Foreskin keratinocyte (primary cell): ENCODE measurements at places on chromosomes 5 and 9. TPM values are rescaled to one million over a fixed set of nuclear protein-coding genes. Genes with fewer than 3 reads are reported as not detected.

DNA sequence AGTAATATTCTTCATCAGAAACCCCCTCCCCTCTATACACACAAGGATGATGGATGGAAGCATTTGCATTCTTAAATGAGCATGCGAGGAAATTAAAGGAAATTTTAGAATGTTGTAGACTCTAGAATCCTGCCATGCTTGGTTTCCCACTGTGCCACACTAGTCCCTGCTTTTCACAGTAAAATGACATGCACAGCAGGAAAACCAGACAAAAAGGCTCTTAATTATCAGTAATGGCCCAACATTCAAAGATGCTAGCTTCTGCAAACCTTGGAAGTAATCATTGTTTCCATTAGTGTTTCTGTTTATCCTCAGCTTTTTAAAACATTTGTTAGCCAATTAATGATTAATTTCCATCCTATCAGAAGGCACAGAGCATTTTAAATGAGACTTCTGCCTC lies 255.8 kb downstream of the SLCO4C1 start:
- DNase-seq = no peak

DNA sequence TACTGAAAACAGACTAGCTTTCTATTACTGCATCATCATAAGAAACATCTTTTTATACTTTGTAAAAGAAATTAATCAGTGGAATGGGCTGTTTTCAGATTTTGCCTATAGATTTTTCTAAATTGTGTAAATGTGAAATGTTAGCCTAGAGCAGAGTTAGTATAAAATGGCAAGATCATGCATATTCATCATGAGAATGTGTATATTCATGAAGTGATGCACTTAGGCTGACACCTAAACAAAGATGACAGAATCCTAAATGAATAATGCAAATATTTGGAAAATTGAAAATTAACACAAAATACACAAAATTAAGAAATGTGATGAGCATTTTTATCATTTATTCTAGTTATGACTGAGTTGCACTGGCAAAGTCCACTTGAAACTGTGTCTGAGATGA lies 57.2 kb downstream of the SPTLC1 start:
- no peak for DNase-seq

- no peak for DNase-seq
Measured at GRCh38 chr9:111975709-111976108, 79.1 kb downstream of the UGCG start.

- DNase-seq = no peak
Measured at GRCh38 chr5:1387876-1388275, 43.0 kb upstream of the CLPTM1L start.

ARL14EPL gene
- not detected in 2 replicates for polyA plus RNA-seq

GRCh38 chr9:95096381-95096780 lies 221.1 kb downstream of the FANCC start:
- DNase-seq = no peak

- DNase-seq = no peak
Measured at GRCh38 chr9:125415583-125416460, 154.2 kb downstream of the GAPVD1 start.

- no peak for DNase-seq
Measured at GRCh38 chr9:92424340-92424739, at the start of gene OMD. Gene OMD, minus strand, starts transcription at chr9:92424471. Its CDS starts 6,913 bp downstream, at chr9:92417558.

GABRA1 gene
- not detected in 2 replicates for polyA plus RNA-seq

- no peak for DNase-seq
Measured at GRCh38 chr9:69085569-69086283, 50.2 kb downstream of the FXN start.

SCGB3A1 gene
- polyA plus RNA-seq = not detected in 2 replicates

- no peak for DNase-seq
Measured at GRCh38 chr5:136754216-136754615, 388.9 kb upstream of the TRPC7 start.

LCN12 gene
- polyA plus RNA-seq = 0.15 and 0.16 TPM in 2 replicates

- no peak for DNase-seq
Measured at GRCh38 chr5:151084363-151084762, 3.5 kb upstream of the TNIP1 start.

DNA sequence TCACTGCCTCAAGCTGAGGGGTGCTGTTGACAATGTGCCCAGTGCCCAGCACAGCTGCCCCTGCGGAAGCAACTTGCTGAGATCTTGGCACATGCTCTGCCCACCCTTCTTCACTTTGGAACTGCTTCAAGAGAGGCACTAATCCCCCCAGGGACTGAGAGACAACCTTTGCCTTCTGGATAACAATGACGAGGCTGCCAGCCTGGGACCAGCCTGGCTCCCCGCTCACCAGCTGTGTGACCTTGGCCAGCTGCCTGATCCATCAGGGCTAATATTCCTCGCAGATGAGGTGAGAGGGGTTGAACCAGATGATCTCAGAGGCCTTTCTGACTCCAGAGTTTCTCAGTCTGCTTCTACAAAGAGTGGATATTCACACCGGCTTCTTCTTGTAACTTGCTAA lies 81.0 kb downstream of the SHB start:
- DNase-seq = no peak

DNA sequence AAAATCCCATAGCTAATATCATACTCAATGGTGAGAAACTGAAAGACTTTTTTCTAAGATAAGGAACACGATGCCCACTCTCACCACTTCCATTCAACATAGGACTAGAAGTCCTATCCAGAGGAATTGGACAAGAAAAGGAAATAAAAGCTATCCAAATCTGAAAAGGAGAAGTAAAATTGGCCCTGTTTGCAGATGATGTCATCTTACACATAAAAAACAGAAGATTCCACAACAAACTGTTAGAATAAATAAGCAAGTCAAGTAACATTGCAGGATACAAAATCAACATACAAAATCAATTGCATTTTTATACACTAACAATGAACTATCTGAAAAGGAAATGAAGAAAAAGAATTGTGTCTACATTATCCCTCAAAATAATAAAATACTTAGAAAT lies 308.0 kb downstream of the MCTP1 start:
- DNase-seq = no peak

SERF1B gene
- 74.4 and 75.4 TPM in 2 replicates for polyA plus RNA-seq

GPR151 gene
- polyA plus RNA-seq = not detected in 2 replicates

PCDHA13 gene
- 0.14 and 0.24 TPM in 2 replicates for polyA plus RNA-seq

GRCh38 chr5:33649549-33650482 lies 209.1 kb downstream of the TARS1 start:
- DNase-seq = peak; percentile 80

DNA sequence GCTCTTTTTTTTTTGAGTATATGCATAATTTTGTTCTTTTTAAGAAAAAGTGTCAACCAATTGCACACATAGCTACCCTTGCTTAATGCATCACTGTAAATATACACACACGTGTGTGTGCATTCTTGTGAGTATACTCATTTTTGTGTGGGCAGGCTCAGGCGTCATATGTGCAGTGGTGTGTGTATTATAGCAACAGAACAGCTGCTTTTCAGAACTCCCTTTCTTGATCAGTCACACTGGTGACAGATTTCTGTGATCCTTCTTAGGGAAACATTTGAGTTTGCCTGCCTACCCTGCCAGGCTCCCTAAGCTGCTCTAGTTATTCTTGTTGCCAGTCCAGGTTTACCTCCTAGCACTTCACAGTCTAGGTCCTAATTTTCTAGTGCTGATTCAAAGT lies 287.0 kb upstream of the SEMA6A start:
- DNase-seq = no peak

- DNase-seq = peak; percentile 12
Measured at GRCh38 chr5:8944005-8944404, 601.9 kb downstream of the SEMA5A start.

TRAF1 gene
- polyA plus RNA-seq = 0.56 and 0.78 TPM in 2 replicates

- no peak for DNase-seq
Measured at GRCh38 chr5:14595891-14596290, 14.3 kb downstream of the OTULINL start.

GRCh38 chr5:159817262-159818029 lies 98.8 kb upstream of the ADRA1B start:
- DNase-seq = peak; percentile 95

FOXI1 gene
- polyA plus RNA-seq = not detected in 2 replicates

FAM78A gene
- 0.22 and 0.44 TPM in 2 replicates for polyA plus RNA-seq

DNA sequence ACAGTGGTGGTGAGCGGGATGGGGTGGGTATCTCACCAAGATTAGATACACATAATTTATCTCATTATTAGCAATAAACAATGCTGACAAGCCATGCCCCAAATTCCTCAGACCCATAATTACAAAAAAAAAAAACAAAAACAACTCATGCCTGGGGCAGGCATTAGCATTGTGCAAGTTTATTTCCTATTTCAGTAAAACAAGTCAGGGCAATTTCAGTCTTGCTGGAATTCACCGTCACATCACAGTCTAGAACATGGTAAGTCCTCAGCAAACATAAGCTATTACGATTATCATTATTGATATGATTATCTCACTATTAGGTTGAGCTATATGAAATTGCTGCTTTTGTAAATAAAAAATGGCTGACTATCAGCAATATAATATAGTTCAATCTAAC lies 57.5 kb upstream of the GNAQ start:
- peak; percentile 78 for DNase-seq

CTSV gene
- polyA plus RNA-seq = 29.3 and 43.6 TPM in 2 replicates

GPX8 gene
- polyA plus RNA-seq = 44.5 and 49.1 TPM in 2 replicates

KCNV2 gene
- polyA plus RNA-seq = not detected in 2 replicates

- DNase-seq = no peak
Measured at GRCh38 chr9:79266986-79267385, 304.8 kb upstream of the TLE4 start.

GPR21 gene
- polyA plus RNA-seq = not detected in 2 replicates

TRPM6 gene
- polyA plus RNA-seq = 0.12 TPM in 2 replicates

DNA sequence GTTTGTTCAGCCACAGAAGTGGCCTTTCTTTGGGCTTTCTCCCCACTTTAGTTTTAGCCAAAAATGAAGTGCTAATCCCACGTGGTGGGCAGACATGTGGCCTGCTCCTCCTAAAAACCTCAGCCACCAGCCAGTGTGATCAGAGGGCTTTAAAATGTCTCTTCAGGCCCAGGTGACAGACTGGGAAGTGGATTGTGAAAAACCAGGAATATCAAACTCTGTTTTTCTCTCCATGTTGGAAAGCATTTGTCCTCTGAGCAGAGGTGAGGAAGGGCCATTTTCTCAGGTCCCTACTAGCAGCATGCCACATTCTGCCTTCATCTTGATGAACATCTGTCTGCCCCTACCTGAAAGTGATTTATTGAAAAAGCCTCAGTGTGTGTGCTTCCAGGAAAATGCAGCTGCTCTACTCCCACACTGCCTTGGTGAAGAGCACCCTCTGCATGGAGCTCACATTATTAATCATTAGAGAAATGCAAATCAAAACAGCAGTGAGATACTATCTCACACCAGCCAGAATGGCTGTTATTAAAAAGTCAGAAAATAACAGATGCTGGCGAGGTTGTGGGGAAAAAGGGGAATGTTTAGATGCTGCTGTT lies 181.2 kb upstream of the DMAC1 start:
- no peak for DNase-seq

DNA sequence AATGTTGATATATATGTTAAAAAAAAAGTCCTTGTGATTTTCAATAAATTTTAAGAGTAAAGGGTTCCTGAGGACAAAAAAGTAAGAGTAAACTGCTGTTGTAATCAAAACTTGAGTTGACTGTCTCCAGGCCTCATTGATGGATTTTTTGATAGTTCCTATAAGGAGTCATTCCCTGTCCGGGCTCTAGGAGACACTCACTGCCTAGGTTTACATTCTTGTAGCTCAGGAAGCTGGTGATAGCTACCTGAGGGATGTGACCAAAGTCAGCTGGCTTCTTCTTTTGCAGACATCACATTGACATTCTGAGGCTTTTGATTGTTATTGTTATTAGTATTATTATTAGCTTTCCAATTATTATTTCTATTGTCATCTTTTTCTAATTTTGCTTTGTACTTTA lies 116.5 kb upstream of the FBXL7 start:
- no peak for DNase-seq

GRCh38 chr9:18009902-18010301 lies 431.0 kb downstream of the SH3GL2 start:
- no peak for DNase-seq

IL5 gene
- not detected in 2 replicates for polyA plus RNA-seq

TMEM252 gene
- not detected in 2 replicates for polyA plus RNA-seq

SPINK4 gene
- not detected in 2 replicates for polyA plus RNA-seq

- DNase-seq = no peak
Measured at GRCh38 chr5:158521995-158522394, 577.7 kb downstream of the EBF1 start.

DNA sequence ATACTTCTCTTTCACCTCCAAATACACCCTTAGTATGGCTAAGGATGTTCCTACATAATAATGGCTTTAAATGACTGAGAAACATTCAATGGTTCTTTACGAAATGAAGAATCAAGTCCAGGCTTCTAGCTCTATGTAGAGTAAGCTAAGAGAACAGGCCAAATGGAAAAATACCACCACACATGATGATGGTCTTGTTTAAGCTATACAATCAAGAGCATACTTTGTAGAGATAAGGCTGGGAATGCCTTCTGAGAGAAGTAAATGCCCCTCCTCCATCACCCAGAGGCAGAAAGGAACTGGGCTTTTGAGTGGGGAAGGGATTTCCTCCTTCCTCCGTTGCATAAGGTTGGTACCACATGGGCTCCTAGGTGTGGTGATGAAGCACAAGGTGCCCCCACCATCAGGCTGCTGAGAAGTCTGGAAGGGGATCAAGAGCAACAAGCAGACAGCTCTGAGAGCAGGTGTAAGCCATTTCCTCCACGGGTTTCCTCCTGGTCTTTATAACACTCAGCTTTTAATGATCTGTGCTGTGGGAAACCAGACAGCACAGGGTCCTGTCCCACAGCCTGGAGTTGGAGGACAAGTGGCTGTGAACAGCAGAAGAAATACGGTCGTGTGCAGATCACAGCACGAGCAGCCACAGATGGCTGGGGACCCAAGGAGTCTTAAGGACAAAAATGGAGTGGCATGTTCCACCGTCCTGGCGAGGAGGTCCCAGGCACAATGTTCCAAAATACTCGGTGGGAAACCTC lies 396.9 kb downstream of the CTNND2 start:
- no peak for DNase-seq

DNA sequence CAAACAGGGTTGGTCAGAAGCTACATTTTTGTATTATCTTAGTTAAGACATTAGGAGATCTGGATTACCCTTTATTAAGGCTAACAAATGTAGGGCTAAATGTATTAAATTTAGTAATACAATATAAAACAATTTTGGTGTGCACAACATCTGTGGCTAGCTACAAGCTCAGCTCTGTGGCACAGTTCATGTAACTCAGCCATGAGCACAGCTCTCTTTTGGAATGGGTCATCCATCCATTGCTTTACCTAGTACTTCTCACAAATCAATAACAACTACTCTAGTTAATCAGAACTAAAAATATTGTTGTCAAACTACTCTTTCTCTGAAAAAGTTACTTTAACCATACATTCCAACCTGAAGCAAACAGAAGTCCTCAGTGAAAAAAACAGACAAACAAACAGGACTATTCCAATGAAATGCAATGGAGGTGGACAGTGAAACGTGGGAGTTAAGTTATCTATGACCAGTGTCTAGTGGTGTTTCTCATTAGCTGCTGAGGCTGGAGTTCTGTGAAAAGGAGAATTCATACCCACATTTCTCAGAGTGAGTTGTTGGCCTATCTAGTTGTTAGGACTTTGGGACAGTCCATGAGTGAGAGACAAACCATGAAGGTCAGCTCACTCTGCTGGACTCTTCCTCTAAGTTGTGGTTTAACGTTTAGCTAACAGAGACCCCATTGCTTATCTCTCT lies 55.1 kb downstream of the PIP5K1B start:
- DNase-seq = no peak

DNA sequence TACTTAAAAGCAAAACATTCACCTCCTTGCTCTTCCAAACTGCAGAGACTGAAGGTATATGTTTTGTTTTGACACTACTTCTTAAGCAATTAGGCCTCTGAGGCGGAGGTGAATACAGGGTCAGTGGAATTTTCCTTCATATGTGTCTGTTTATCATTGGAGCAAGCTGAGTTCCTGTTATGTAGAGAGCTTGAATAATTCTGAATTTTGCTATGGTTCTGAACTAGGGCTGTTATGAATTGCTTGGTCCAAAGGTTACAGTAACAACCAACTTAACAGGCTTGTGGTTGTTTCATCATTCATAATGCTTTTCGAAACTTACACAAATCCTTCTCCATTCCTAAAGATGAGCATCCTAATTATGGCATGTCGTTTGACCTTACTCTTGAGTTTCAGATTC lies 444.6 kb upstream of the MEF2C start:
- no peak for DNase-seq
